ENCODE measurements at places on chromosomes 12 and 14. TPM values are rescaled to one million over a fixed set of nuclear protein-coding genes. Genes with fewer than 3 reads are reported as not detected.

Gene SOX5
- total RNA-seq: 4.0 TPM

- H3K4me3 ChIP-seq: no peak overlapping the region
- no peaks in the 10 kb centered on the region for H3K4me1 ChIP-seq
- no peak for DNase-seq
Observed at GRCh38 chr12:52835271-52836041, 1.3 kb upstream of the KRT79 start.

DNA sequence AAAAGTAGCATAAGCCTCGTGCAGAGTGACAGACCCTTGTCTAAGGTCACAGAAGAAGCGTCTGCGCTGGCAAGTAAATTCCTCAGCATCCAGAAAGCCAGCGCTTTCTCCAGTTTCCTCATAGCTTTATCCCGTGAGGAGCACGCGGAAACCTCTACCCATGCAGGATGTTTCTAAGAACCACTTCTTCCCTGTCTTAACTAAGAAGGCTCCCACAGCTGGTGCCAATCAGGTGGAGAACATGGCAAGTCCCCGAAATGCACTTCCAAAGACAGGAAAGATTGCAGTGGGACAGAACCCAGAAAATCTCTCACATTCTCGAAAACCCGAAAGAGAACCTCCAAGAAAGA lies 968 bp upstream of the ARID4A start:
- H3K4me1 ChIP-seq: no peaks in the 10 kb centered on the region
- H3K36me3 ChIP-seq: no peaks in the 10 kb centered on the region
- no peaks in the 10 kb centered on the region for H3K27me3 ChIP-seq
- DNase-seq: no peak
- H3K4me3 ChIP-seq: peak overlapping the region; percentile 85

Gene RACGAP1
- total RNA-seq: 5.1 TPM

Gene MMP14
- total RNA-seq: 116 TPM

Gene COL2A1
- 0.27 TPM for total RNA-seq

DNA sequence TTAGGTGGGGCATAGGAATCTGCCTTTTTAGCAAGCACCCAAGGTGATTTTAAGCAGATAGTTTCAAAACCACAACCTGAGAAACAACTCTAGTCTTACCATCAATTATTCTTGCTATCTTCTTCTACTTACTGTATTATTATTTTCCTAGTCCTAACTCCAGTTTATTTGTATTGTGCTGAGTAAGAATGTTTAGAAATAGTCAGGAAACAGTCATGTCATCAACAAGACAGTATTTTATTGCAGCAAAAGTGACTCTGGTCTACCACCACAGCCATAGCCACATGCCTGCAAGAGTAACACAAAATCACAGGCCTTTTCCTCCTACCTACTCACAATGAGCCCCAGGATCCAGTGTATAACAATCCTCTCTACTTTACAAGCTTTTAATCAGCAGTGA lies 46.3 kb upstream of the FLRT2 start:
- DNase-seq: no peak
- no peaks in the 10 kb centered on the region for H3K27me3 ChIP-seq

DNA sequence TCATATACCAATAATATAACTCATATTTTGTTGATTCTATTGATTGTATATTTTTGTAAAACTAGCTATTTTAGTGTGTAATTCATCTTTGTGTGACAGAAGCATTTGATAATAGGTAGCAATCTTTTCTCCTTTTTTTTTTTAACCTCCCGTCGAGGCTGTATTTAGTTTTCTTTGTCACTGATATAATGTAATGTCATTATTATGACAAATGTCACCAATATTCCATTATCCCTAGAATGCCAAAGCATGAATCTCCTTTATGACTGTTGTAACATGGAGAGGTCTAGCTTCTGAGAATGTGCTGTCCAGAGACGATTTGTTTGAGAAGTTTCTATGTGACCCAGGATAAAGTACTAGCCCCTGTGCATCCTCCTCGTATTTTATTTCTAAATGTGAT lies 639.0 kb upstream of the ATXN7L3B start:
- DNase-seq: no peak
- H3K4me3 ChIP-seq: no peak overlapping the region
- no peaks in the 10 kb centered on the region for H3K36me3 ChIP-seq
- H3K27me3 ChIP-seq: no peaks in the 10 kb centered on the region
- H3K4me1 ChIP-seq: no peaks in the 10 kb centered on the region
- H3K27ac ChIP-seq: no peak overlapping the region

DNA sequence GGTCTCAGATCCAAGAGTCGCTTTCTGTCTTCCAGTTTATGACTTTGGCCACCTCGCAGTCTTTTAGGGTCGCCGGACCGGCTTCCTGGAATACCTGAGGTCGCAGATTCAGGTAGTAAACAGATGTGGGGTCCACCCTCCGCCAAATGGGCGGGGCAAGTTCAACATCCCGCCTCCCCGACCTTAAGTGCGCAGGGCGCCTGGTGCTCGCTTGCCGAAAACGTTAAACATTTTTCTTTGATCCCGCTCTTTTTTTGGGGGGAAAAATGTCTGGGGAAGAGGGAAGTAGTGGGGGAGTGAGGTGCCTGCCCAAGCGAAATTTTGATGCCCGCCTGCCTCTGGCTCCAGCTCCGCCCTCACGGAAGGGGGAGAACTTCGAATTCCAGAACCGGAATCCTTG lies 73.9 kb upstream of the TBX5 start:
- DNase-seq: no peak
- no peaks in the 10 kb centered on the region for H3K27me3 ChIP-seq
- no peaks in the 10 kb centered on the region for H3K36me3 ChIP-seq
- H3K4me1 ChIP-seq: no peaks in the 10 kb centered on the region

Gene PUS1
- total RNA-seq: 24.0 TPM

Gene HAL
- total RNA-seq: 4.0 TPM

Gene TMEM132C
- 5.0 TPM for total RNA-seq

DNA sequence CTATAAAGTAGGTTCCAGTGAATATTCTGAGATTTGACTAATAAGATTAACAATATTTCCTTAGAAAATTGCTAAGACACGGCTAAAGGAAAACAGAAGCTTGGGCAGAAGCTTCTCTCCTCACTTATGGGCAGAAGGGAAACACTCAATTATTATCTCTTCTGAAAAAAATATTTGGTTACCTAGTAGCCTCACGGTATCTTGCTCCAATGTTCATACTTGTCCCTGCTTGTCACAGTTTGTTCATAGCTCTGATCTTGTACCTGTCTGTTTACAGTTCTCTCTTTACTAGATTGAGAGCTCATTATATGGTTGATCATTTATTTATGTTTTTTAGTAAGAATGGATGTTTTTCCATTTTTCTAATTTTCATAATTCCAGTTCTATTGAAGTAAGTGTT lies 458.0 kb upstream of the ATP2B1 start:
- no peaks in the 10 kb centered on the region for H3K36me3 ChIP-seq
- no peaks in the 10 kb centered on the region for H3K4me1 ChIP-seq
- no peak overlapping the region for H3K27ac ChIP-seq
- H3K4me3 ChIP-seq: no peak overlapping the region
- no peak for DNase-seq
